ENCODE measurements at places on chromosomes 4 and X. TPM values are rescaled to one million over a fixed set of nuclear protein-coding genes. Genes with fewer than 3 reads are reported as not detected.

RHOXF1 gene
- not detected for total RNA-seq

DNA sequence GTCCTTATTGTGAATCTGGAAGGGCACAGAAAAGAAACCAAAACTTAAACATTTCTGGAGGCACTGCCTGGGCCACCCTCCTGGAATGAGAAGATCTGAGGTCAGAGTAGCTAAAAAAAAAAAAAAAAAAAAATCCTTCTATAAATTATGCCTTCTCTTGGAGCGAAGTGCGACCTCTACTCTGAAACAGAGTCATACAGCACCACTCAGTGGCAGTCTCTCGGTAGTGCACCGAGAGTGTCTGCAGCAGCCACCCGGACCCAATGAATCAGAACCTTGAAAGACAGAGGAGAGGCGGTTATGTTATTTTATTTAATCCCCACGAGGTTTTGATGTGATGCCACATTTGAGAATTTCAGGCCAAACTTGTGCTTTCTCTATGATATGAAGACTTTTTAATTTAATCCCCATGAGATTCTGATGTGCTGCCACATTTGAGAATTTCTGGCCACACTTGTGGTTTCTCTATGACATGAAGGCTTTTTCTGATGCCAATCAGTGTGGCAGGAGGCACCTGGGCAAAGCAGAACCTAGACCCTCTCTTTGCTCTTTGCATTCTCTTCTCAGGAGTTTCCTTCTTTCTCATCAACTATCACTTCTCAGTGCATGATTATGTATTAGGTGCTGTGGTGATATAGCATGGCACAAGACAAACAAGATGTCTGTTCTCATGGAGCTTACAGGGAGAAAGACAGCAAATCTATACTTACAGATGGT lies 5.6 kb upstream of the CT47C1 start:
- DNase-seq = peak; percentile 18
- H3K27me3 ChIP-seq = peaks cover 2% of the 10 kb centered on the region
- H3K36me3 ChIP-seq = no peaks in the 10 kb centered on the region
- no peak overlapping the region for H3K27ac ChIP-seq
- H3K4me3 ChIP-seq = no peak overlapping the region

DNA sequence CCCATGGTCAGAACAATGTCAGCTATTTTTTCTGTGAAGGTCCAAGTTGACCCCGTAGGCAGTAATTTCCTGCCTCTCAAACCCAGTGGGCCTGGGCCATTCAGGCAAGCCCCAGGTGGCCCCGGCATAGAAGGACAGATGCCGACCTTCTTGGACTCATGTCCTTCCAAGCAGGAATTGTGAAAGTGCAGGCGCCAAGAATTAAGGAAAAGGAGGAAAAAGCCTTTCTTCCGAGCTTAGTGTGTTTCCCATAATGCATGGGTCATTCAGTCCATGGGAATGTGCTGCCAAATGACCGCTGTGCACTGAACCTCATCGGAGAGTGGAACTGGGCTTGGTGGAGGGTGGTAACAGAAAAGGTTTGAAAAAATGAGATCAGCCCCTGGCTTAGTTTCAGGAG lies 196.5 kb upstream of the HS3ST1 start:
- H3K27me3 ChIP-seq = no peaks in the 10 kb centered on the region
- H3K4me1 ChIP-seq = no peaks in the 10 kb centered on the region
- no peaks in the 10 kb centered on the region for H3K36me3 ChIP-seq
- H3K27ac ChIP-seq = no peak overlapping the region
- no peak for DNase-seq
- no peak overlapping the region for H3K4me3 ChIP-seq

DNA sequence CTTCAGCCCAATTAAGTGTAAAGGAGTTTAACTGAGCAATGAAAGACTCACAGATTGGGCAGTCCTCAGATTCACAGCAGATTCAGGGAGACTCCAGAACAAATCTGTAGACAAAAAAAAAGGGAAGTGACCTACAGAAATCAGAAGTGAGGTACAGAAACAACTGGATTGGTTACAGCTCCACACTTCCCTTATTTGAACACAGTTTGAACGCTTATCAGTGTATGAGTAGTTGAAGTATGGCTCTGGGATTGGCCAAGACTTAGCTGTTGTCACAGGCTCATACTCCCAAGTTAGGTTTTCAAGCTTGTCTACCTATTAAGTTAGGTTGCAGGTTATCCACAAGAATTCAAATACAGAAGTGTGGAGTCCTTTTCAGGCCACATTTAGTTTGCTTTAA lies 112.4 kb upstream of the ELOVL6 start:
- H3K27me3 ChIP-seq = peaks cover 23% of the 10 kb centered on the region
- no peak overlapping the region for H3K27ac ChIP-seq
- no peaks in the 10 kb centered on the region for H3K4me1 ChIP-seq
- H3K36me3 ChIP-seq = no peaks in the 10 kb centered on the region
- DNase-seq = no peak

SSX4 gene
- not detected for total RNA-seq

DNA sequence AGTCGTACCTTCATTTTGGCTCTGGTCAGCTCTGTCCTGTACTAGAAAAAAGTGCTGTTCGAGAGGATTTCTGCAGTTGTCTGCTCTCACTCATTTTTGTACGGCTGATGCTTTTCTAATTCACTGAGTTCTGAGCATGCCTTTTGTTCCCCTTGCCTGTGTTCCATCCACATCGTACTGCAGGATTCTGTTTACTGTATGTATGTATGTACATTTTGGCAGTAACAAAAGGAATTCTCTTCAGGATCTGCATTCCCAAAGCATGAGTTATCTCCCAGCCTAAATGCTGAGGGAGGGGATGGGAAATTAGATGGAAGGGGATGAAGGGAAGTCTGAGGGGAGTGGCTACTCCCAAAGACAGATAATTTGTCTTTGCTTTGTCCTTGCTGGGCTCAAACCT lies 87.6 kb downstream of the GBA3 start:
- H3K36me3 ChIP-seq = no peaks in the 10 kb centered on the region
- DNase-seq = no peak
- no peaks in the 10 kb centered on the region for H3K4me1 ChIP-seq
- H3K27ac ChIP-seq = no peak overlapping the region
- no peak overlapping the region for H3K4me3 ChIP-seq

- no peaks in the 10 kb centered on the region for H3K36me3 ChIP-seq
- H3K4me1 ChIP-seq = no peaks in the 10 kb centered on the region
- no peaks in the 10 kb centered on the region for H3K27me3 ChIP-seq
- DNase-seq = no peak
Observed at GRCh38 chrX:10577853-10578252, 42.5 kb downstream of the MID1 start.

FAM156B gene
- 10.3 TPM for total RNA-seq

TLR10 gene
- 0.40 TPM for total RNA-seq

NAA11 gene
- not detected for total RNA-seq

DNA sequence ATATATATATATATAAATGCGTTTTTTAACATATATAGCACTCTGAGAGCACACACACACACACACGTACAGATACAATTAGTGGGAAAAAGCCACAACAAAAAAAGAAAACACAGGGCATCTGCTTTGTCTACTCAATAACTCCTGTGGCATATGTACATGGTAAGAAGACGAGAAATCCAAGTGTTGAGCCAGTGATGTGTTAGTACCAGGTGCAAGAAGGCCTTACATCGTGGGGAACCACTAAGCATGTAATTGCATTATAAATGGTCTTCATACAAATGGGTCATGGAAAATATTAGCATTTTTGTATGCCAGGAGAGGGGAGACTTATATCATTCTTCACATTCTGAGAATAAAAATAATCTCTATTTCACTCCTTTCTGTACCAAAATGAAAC lies 62.7 kb upstream of the FAM47B start:
- no peaks in the 10 kb centered on the region for H3K4me1 ChIP-seq
- H3K27me3 ChIP-seq = no peaks in the 10 kb centered on the region
- H3K36me3 ChIP-seq = no peaks in the 10 kb centered on the region
- DNase-seq = no peak

DNA sequence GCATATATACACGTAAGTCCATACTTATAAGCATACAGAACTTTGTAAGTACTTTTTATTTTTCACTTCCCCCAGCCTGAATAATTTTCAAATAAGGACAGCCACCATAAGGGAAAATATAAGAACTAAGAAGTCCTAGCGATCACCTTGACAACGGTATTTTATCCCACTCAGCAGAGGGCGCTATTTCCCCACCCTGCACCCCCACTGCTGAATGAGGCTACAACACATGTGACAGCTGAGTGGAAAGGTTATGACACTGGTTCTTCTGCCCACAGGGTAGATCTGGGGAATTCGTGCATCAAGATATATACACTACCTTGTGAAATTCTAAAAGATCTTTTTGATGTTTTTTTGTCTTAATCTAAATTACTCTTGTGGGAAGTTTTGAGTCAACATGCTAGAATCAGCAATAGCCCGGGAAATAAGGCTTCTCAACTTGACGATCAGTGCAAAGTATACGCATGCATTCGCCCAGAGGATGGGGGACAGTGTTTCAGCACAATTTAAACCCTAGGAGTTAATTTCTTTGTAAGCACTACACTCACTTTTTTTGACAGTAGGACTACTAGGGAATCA lies 151.5 kb downstream of the CORIN start:
- H3K4me1 ChIP-seq = no peaks in the 10 kb centered on the region
- H3K27me3 ChIP-seq = peaks cover 19% of the 10 kb centered on the region
- no peaks in the 10 kb centered on the region for H3K36me3 ChIP-seq
- no peak overlapping the region for H3K27ac ChIP-seq
- H3K4me3 ChIP-seq = no peak overlapping the region
- peak; percentile 68 for DNase-seq

DNA sequence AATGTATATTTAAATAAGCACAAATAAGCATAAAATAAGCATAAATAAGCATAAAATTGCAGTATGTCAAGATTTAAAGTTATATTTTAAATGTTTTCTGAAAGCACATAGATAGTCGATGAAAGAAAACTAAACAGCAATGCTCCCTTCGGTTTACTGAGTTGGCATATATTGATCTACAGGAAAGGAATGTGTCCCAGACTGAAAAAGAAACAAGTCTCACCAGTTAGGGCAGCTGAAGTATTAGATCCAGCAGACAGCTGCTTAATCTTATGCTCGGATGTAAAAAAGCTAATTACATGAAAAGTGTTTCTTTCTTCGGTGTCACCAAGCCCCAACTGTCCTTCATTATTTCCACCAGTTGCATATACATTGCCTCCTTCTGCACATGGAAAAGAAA lies 8.7 kb downstream of the RPGR start:
- no peaks in the 10 kb centered on the region for H3K4me1 ChIP-seq
- DNase-seq = no peak
- H3K36me3 ChIP-seq = no peaks in the 10 kb centered on the region
- no peaks in the 10 kb centered on the region for H3K27me3 ChIP-seq

LONRF3 gene
- total RNA-seq = 0.50 TPM
